Psoas muscle (tissue), 8 donors: ENCODE measurements at places on chromosomes 12 and 14. TPM values are rescaled to one million over a fixed set of nuclear protein-coding genes. Genes with fewer than 3 reads are reported as not detected.

CIDEB gene
- total RNA-seq, result 1.7 TPM

TAOK3 gene
- 13.5 TPM for total RNA-seq

ATF7IP gene
- 28.5 TPM for total RNA-seq

LTBR gene
- total RNA-seq, result 37.3 TPM

ATL1 gene
- 0.82 TPM for total RNA-seq

NTN4 gene
- 4.2 TPM for total RNA-seq

CCDC38 gene
- 0.30 TPM for total RNA-seq

KRT77 gene
- not detected for total RNA-seq

- H3K36me3 ChIP-seq, result no peaks in the 10 kb centered on the region
- H3K4me1 ChIP-seq, result peaks cover 9% of the 10 kb centered on the region
- H3K27me3 ChIP-seq, result no peaks in the 10 kb centered on the region
- no peak for DNase-seq
Observed at GRCh38 chr14:67453575-67454300, 34.8 kb downstream of the TMEM229B start.

DNA sequence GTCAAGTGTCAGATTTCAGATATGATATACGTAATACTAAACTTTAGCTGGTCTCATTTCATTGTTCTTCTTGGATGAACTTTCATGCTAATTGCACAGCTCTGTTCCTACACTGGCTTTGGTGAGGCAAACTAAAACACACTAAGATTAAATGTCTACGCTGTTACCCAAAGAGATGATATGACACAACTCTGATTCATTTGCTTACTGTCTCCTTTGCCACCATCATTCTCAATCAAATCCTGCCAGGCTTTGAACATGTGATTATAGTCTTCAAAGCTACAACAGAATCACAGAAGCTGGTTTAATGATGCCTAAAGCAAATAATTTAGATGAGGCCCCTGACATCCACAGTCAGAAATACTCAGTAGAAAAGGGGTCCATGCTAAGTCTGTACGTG lies 37.7 kb downstream of the MDGA2 start:
- DNase-seq, result no peak
- no peaks in the 10 kb centered on the region for H3K27me3 ChIP-seq
- no peaks in the 10 kb centered on the region for H3K4me1 ChIP-seq
- no peaks in the 10 kb centered on the region for H3K36me3 ChIP-seq

DNA sequence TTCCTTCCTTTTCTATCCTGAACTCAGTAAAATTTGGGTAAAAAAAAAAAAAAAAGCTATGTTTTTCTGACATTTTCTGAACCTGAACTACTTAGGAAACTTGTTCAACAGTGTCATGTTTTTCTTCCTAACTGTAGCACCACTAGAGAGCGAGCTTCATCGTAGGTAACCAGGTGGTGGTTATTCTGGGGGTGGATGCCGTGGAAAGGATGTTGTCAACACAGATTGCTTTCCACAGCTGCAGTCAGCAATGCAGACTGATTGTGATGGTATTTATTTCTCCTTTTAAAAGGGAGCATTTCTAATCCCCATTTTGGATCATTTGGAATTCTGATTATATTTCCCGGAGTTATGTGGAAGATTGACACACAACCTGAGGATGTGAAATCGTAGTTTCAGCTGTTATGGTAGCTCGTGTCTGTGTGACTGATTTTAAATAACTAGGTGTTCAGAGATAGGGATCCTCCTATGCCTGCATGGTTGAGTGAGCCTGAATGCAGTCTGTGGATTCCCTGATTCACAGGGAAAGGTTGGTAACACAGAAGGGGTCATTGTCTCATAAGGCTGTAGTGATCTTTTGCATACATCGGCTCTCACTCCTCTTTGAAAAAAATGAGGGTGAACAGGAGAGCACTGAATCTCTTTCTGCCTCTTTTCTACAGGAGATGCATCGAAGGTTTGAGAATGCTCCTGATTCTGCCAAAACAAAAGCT lies 113.2 kb downstream of the ERC1 start:
- peaks cover 5% of the 10 kb centered on the region for H3K4me1 ChIP-seq
- no peaks in the 10 kb centered on the region for H3K36me3 ChIP-seq
- H3K4me3 ChIP-seq, result no peak overlapping the region
- no peak overlapping the region for H3K27ac ChIP-seq

- DNase-seq, result no peak
- H3K27me3 ChIP-seq, result no peaks in the 10 kb centered on the region
- no peak overlapping the region for H3K4me3 ChIP-seq
- no peaks in the 10 kb centered on the region for H3K4me1 ChIP-seq
Observed at GRCh38 chr14:66442953-66443571, 43.1 kb upstream of the CCDC196 start.

DNA sequence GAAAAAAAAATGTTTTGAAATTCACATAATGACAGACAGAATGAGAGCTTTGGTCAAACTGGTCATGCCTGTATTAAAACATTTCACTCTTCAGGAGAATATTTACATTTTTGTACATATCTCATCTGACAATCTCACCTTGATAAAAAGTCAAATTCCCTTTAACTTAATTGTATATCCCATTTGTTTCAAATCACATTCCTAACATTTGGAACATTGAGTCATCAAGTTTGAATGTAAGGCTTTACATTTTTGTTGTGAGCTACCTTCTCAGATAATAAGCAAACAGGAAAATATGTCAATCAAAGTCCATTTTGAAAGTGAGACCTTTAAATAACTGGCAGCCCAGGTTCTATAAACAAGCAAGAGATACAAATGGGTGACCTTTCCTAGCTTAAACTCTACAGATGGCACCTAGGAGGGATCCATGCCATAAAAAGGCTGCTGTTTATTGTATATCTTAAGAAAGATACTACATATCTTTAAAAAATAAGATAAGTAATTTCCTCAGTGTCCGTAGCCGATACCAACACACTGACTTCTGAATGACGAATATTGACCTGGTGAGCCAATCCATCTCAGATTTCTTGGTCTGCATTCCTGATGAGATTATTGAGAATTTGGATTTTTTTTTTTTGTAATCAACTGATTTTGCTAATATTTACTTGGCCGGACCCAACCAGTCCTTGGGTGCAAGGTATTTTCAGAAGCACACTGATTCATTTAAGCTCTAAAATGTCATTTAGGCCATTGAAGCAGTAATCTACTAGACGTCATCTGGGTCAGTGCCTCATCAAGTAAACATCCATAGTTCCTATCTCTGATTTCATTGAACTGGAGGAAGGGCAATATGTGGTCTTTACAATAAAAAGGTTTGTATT lies 259.6 kb downstream of the BTG1 start:
- no peak for DNase-seq
- H3K36me3 ChIP-seq, result no peaks in the 10 kb centered on the region
- no peak overlapping the region for H3K27ac ChIP-seq
- no peak overlapping the region for H3K4me3 ChIP-seq
- no peaks in the 10 kb centered on the region for H3K4me1 ChIP-seq

- H3K36me3 ChIP-seq, result no peaks in the 10 kb centered on the region
- no peaks in the 10 kb centered on the region for H3K27me3 ChIP-seq
- H3K4me3 ChIP-seq, result no peak overlapping the region
- H3K4me1 ChIP-seq, result no peaks in the 10 kb centered on the region
Observed at GRCh38 chr14:83923842-83924241, 1606.1 kb upstream of the FLRT2 start.

DNA sequence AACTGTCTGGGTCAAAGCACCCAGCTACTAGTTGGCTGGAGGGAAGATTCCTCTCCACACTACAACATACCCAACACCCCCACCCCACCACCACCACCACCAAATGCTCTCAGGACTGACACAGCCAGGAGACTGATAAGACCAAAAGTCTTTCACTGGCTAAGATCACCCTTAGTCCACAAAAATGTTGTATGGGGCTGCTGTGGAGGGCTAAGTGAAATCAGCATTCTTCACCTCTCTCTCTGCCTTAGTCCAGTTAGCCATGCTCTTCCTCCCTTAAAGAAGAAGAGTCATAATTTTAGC lies 106.2 kb downstream of the NUAK1 start:
- H3K27ac ChIP-seq, result no peak overlapping the region
- no peak for DNase-seq
- no peak overlapping the region for H3K4me3 ChIP-seq
- no peaks in the 10 kb centered on the region for H3K27me3 ChIP-seq
- H3K36me3 ChIP-seq, result no peaks in the 10 kb centered on the region

GRCh38 chr12:24608637-24609285 lies 340.1 kb downstream of the BCAT1 start:
- H3K27me3 ChIP-seq, result no peaks in the 10 kb centered on the region
- H3K4me1 ChIP-seq, result no peaks in the 10 kb centered on the region
- DNase-seq, result no peak
- no peaks in the 10 kb centered on the region for H3K36me3 ChIP-seq
- no peak overlapping the region for H3K27ac ChIP-seq
- no peak overlapping the region for H3K4me3 ChIP-seq

DNA sequence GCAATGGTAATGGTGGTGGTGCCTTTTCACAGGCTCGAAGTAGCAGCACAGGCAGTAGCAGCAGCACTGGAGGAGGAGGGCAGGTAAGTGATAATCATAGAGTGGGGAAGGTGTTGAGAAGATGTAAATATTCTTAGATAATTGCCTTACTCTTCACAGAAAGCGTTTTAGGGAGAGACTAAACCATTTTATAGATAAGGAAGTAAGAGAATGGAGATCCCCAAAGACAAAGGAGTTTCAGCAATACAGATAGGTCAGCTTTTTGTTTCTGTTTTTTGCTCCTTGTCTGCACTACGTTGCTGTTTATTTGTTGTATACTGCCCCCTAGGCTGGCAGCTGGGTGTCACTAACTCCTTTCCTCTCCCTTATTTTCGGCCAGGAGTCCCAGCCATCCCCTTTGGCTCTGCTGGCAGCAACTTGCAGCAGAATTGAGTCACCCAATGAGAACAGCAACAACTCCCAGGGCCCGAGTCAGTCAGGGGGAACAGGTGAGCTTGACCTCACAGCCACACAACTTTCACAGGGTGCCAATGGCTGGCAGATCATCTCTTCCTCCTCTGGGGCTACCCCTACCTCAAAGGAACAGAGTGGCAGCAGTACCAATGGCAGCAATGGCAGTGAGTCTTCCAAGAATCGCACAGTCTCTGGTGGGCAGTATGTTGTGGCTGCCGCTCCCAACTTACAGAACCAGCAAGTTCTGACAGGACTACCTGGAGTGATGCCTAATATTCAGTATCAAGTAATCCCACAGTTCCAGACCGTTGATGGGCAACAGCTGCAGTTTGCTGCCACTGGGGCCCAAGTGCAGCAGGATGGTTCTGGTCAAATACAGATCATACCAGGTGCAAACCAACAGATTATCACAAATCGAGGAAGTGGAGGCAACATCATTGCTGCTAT lies 2.0 kb downstream of the SP1 start:
- no peaks in the 10 kb centered on the region for H3K27me3 ChIP-seq
- peaks cover 7% of the 10 kb centered on the region for H3K36me3 ChIP-seq
- peak; percentile 87 for DNase-seq
- peak overlapping the region; percentile 72 for H3K4me3 ChIP-seq

GRCh38 chr12:116366456-116366776 lies 88.9 kb upstream of the MED13L start:
- no peaks in the 10 kb centered on the region for H3K27me3 ChIP-seq
- no peak overlapping the region for H3K4me3 ChIP-seq
- H3K4me1 ChIP-seq, result peaks cover 12% of the 10 kb centered on the region
- peak; percentile 54 for DNase-seq
- H3K27ac ChIP-seq, result no peak overlapping the region

DNA sequence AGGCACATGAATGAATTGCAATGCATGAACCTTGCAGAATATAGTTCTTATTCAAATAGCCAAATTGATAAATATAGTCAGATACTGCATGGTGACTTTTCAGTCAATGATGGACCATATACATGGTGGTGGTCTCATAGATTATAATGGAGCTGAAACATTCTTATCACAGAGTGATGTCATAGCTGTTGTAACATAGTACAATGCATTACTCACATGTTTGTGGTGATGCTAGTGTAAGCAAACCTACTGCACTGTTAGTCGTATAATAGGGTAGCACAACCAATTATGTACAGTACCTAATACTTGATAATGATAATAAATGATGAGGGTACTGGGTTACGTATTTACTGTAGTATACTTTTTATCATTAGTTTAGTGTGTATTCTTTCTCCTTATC lies 280.3 kb downstream of the BCAT1 start:
- DNase-seq, result no peak
- no peaks in the 10 kb centered on the region for H3K36me3 ChIP-seq
- H3K4me3 ChIP-seq, result no peak overlapping the region
- no peaks in the 10 kb centered on the region for H3K27me3 ChIP-seq

DNA sequence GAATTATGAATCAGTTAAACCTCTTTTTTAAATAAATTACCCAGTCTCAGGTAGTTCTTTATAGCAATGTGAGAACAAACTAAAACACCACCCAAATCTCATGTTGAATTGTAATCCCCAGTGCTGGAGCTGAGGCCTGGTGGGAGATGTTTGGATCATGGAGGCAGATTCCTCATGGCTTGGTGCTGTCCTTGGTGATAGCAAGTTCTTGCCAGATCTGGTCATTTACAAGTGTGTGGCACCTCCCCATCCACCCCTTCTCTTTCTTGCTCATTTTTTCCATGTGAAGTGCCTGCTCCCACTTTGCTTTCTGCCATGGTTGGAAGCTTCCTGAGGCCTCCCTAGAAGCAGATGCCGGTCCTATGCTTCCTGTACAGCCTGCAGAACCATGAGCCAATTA lies 102.1 kb upstream of the ANO4 start:
- H3K4me1 ChIP-seq, result no peaks in the 10 kb centered on the region
- no peaks in the 10 kb centered on the region for H3K27me3 ChIP-seq
- no peak overlapping the region for H3K4me3 ChIP-seq

GRCh38 chr12:108495054-108495453 lies 20.0 kb upstream of the FICD start:
- peaks cover 1% of the 10 kb centered on the region for H3K27me3 ChIP-seq
- no peaks in the 10 kb centered on the region for H3K4me1 ChIP-seq
- no peak overlapping the region for H3K27ac ChIP-seq

GRCh38 chr14:65565948-65566347 lies 153.4 kb downstream of the FUT8 start:
- no peaks in the 10 kb centered on the region for H3K4me1 ChIP-seq
- DNase-seq, result no peak
- H3K36me3 ChIP-seq, result no peaks in the 10 kb centered on the region
- H3K4me3 ChIP-seq, result no peak overlapping the region
- H3K27ac ChIP-seq, result no peak overlapping the region

DNA sequence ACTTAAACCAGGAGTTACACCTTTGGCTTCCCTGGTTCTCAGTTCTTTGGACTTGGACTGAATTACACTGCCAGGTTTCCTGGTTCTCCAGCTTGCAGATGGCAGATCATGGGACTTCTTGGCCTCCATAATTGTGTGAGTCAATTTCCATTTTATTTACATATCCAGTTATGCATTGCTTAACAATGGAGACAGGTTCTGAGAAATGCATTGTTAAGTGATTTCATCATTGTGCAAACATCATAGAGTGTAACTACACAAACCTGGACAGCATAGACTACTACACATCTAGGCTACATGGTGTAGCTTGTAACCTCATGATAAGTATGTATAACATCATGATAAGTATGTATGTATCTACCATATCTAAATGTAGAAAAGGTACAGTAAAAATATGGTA lies 276.1 kb upstream of the BTG1 start:
- H3K27ac ChIP-seq, result no peak overlapping the region
- no peaks in the 10 kb centered on the region for H3K36me3 ChIP-seq
- DNase-seq, result no peak
- no peaks in the 10 kb centered on the region for H3K4me1 ChIP-seq

GRCh38 chr14:105577314-105577861 lies 51.0 kb downstream of the TMEM121 start:
- no peaks in the 10 kb centered on the region for H3K27me3 ChIP-seq
- no peaks in the 10 kb centered on the region for H3K4me1 ChIP-seq
- no peak overlapping the region for H3K27ac ChIP-seq
- H3K36me3 ChIP-seq, result no peaks in the 10 kb centered on the region
